Thymus (tissue), 14 donors: ENCODE measurements at places on chromosomes 7 and 10. TPM values are rescaled to one million over a fixed set of nuclear protein-coding genes. Genes with fewer than 3 reads are reported as not detected.

DNA sequence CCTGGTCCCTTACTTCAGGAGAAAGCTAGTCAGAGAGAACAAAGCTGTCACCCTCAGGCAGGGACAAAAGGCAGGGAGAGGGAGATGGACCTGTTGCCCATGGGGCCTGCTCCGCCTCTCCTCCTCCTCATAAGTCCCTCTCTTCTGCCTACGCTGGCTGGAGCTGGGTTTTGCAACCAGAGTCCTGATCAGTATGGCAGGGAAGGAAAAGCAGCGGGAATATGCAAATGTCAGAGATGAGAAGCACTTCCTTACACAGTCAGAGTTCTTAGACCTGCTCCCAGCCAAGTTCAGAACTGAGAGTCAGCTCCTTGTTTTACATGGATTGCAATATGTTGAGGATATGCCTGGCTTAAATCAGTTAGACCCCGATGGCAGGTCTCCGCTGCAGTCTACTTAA, 231.1 kb downstream of the ADAM12 start:
- no peak for DNase-seq

Gene XPNPEP1
- polyA plus RNA-seq: 41.0 TPM

Gene MOSPD3
- polyA plus RNA-seq: 21.6 TPM

DNA sequence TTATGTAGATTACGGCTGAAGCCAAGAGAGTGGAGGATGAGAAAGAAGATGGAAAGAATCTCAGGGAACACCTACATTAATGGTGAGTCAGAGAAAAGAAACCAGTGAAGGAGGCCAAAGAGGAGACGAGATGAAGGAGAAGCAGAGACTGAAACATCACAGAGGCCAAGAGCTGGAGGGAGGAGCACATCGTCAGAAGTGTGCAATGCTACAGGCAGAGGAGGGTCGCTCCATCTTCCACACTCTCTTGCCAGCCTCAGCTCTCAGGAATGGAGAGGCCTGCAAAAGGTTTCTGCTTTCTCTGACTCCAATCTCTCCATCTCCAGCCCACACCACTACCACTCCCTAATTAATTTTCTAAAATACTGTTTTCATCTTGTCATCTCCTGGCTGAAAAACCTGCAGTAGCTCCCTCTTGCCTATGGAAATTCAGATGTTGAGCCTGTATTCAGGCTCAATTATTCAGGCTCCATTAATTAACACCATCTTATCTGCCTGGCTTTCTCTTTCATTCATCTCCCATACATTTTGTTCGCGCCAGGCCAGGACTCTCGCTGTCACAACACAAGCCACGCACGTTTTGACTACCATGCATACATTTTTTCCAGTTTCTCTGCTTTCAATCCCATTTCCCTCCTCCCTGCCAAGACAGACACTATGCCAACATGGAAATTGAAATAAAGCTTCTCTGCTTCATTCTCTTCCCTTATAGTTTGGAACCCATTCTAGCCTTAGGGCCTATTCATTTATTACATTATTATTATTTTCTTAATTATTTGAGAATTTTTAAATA, 165.8 kb downstream of the INHBA start:
- DNase-seq: no peak
